Sigmoid colon (tissue), 7 donors: ENCODE measurements at places on chromosomes 7 and 10.

DNA sequence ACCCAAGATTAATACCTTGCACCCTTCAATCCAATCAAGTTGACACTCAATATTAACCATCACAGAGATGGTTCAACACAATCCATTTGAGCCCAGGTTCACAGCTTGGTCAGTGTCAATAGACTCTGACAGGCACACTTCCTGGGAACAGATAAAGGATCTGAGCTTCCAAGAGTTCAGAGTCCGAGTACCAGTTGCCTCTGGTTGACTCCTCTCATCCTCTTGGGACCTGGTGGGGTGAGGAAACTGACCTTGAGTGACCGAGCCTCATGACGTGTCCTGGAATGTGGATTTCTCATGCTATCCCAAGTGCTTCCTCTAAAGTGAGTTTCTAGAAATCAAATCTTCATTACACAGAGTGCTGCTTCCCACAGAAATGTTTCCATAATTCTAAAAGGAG, 162.0 kb downstream of the CYP26A1 start:
- no peak overlapping the region for H3K27ac ChIP-seq
- H3K36me3 ChIP-seq = no peaks in the 10 kb centered on the region
- no peaks in the 10 kb centered on the region for H3K4me1 ChIP-seq
- H3K4me3 ChIP-seq = no peak overlapping the region
- no peaks in the 10 kb centered on the region for H3K27me3 ChIP-seq
- DNase-seq = no peak

DNA sequence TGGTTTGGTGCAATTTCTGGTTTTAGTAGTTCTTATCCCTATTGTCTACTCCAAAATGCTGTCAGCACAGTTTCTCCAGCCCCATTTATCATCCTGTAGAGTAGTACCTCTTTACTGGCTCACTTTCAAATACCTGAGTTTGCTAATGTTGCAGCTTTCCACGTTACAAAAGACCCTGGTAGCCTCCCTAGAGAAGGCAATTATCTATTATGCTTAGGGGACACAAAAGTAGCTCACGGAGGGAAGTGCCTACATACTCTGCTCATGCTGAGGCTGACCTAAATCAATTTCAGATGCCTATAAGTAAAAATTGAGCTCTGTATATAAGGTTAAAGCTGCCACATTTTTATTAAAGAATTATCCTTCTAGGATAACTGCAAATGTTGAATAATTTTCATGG, 603.6 kb downstream of the CNTNAP2 start:
- H3K4me1 ChIP-seq = no peaks in the 10 kb centered on the region
- DNase-seq = no peak
- no peak overlapping the region for H3K27ac ChIP-seq
- no peaks in the 10 kb centered on the region for H3K36me3 ChIP-seq
- no peak overlapping the region for H3K4me3 ChIP-seq

GRCh38 chr10:42594246-42594650, 44.1 kb downstream of the ZNF33B start:
- DNase-seq = no peak
- H3K27me3 ChIP-seq = no peaks in the 10 kb centered on the region
- no peaks in the 10 kb centered on the region for H3K4me1 ChIP-seq
- H3K36me3 ChIP-seq = peaks cover 59% of the 10 kb centered on the region
- no peak overlapping the region for H3K27ac ChIP-seq

DNA sequence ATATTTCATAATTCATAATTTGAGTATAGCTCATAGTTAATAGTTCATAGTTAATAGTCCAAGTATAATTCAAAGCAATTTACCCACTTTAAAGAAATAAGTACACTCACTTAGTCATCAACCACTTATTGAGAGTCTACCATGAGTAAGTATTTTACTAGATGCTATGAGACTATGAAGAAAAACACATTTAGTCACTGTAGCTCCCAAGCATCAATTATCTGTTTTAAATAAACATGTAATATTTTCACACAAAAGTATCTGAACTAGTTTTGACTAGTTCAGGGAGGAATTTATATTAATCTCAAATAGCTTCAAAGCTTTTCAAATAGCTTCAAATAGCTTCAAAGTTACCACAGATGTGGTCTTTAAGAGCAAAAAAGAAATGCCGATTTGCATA, 119.2 kb downstream of the ANK3 start:
- H3K4me3 ChIP-seq = no peak overlapping the region
- no peaks in the 10 kb centered on the region for H3K27me3 ChIP-seq
- H3K4me1 ChIP-seq = no peaks in the 10 kb centered on the region
- no peak overlapping the region for H3K27ac ChIP-seq

DNA sequence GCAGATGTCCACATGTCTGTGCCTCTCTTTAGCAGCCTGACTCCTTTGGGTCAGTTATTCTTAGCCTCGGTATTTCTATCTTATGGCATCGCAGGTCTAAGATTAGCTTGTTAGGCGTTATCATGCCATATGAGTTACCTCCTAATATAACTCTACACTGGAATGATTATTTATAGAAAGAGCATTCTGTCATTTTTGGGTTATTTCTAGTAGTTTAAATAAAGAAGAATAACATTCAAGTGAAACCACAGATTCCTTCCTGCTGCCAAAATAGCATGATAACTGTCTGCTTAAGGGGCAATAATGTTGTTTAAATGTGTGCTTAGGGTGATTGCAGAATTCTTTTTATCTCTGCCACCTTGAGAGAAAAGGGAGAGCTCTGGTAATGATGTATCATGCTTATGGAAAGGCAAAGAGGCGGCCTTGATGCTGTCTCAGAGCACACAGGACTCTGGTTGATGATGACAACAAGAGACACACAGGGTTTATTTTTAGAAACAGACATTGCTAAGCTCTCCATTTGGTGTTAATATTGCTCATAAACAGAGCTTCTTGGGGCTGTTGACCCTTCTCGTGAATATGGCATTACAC, 10.4 kb downstream of the HDAC9 start:
- no peak for DNase-seq
- H3K27me3 ChIP-seq = no peaks in the 10 kb centered on the region
- H3K36me3 ChIP-seq = no peaks in the 10 kb centered on the region
- H3K4me3 ChIP-seq = no peak overlapping the region

DNA sequence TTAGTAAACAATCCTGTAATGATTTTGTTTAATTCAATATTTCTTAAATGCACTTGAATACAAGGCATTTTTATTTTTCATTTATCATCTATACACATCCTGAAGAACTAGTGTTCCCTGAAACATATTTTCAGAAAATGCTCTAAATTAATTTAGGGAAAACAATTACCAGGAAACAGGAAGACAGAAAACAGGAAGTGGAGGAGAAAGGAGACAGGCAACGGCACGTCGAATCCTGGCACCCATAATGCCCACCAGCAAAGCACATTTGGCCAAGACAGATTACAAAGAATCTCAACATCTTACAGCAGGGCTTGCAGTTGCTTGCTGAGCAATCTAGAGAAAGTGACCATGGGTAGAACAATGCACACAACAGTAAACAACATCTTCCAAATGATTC, 571.1 kb downstream of the GRID1 start:
- no peaks in the 10 kb centered on the region for H3K36me3 ChIP-seq
- no peak overlapping the region for H3K4me3 ChIP-seq
- no peaks in the 10 kb centered on the region for H3K27me3 ChIP-seq
- H3K27ac ChIP-seq = no peak overlapping the region
- H3K4me1 ChIP-seq = no peaks in the 10 kb centered on the region
- DNase-seq = no peak

- H3K27ac ChIP-seq = no peak overlapping the region
- H3K36me3 ChIP-seq = no peaks in the 10 kb centered on the region
- H3K27me3 ChIP-seq = no peaks in the 10 kb centered on the region
Measured at GRCh38 chr10:107391901-107392300, 227.4 kb upstream of the SORCS1 start.

GRCh38 chr7:112204499-112205342, 1.5 kb downstream of the DOCK4 start:
- H3K27me3 ChIP-seq = no peaks in the 10 kb centered on the region
- H3K4me3 ChIP-seq = peak overlapping the region; percentile 82
- no peaks in the 10 kb centered on the region for H3K36me3 ChIP-seq
- DNase-seq = no peak
- peak overlapping the region; percentile 90 for H3K27ac ChIP-seq

- no peak for DNase-seq
- H3K4me3 ChIP-seq = no peak overlapping the region
Measured at GRCh38 chr7:26438078-26438477, 146.4 kb downstream of the SNX10 start.

DNA sequence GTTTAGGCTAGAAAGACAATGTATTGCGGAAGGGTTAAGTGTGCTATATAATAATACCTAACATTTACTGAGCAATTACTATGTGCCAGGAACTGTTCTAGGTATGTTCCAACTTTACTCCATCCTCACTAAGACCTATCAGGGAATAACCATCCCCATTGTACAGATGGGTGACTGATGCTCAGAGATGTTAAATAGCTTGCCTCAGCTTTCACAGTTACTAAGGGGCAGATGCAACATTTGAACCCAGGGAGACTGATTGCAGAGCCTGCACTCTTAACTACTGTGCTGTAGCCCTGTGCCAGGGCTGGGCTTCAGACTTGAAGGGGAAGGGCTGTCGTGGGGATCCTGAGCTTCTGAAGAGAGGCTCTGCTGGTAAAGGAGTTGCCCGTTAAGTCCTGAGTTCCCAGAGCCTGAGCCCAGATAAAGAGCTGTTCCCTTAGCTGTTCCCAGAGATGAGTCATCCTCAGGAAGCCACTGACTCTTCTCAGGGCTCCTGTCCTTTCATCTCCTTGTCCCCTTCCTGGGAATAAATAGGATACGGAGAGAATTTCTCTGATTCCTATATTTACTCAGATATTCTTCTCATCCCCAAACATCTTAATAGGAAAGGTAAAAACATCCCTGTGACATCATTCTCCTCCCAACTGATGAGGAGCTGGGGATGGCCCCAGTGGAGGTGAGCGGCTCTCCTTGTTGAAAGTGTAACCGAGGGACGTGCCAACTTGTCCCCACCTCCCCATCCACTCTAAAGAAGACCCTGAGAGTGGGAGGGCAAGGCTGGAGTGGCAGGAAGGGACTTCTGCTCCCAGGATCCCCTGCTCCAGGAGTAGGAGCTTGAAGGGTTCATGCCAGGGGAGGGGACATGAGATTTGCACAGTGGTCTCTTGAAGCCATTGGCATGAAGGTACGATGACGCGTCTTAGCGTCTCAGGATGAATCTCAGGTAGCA, 28.0 kb upstream of the HABP2 start:
- DNase-seq = no peak
- no peak overlapping the region for H3K27ac ChIP-seq
- H3K4me3 ChIP-seq = no peak overlapping the region
- H3K27me3 ChIP-seq = no peaks in the 10 kb centered on the region
- peaks cover 6% of the 10 kb centered on the region for H3K4me1 ChIP-seq
- no peaks in the 10 kb centered on the region for H3K36me3 ChIP-seq

DNA sequence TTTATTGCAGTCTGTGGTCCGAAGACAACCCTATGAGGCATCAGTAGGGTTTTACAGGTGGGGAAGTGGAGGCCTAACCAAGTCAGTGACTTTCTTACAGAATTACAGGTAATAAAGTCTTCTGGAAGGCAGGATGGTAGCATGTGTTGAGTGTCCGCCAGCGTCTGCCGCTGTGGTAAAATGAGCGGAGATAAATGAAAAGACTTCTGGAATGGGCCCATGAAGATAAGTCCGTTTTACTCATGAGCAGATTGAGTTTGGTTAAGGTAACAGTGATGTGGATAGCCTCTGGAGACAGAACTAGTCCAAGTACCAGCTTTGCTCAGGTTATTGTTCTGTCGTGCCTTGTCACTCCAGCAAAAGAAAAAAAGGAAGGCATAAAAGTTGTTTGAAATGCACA, 966 bp downstream of the FBH1 start:
- no peak for DNase-seq
- H3K27ac ChIP-seq = peak overlapping the region; percentile 81
- no peaks in the 10 kb centered on the region for H3K4me1 ChIP-seq
- H3K4me3 ChIP-seq = peak overlapping the region; percentile 82
- H3K36me3 ChIP-seq = peaks cover 37% of the 10 kb centered on the region
- no peaks in the 10 kb centered on the region for H3K27me3 ChIP-seq

DNA sequence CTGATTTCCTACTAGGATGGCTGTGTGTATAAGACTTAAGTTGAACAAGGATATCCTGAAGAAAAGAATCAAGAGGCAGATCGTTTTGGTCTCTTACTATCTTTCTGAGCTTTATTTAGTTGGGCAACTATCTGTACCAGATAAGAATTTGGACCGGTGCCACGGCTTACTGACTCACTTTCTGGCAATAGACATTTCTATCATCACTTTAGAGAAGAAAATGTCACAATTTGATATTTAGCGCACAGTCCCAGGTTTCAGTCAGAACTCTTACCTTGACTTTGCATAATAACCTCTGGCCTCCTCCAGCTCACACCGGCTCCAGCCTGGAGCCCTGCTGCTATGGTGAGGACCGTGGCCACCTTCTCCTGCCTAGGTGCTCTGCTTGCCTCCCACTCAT, 218.2 kb upstream of the MDFIC start:
- H3K27me3 ChIP-seq = no peaks in the 10 kb centered on the region
- H3K36me3 ChIP-seq = no peaks in the 10 kb centered on the region
- no peak for DNase-seq
- no peak overlapping the region for H3K4me3 ChIP-seq

- H3K4me1 ChIP-seq = peaks cover 24% of the 10 kb centered on the region
- H3K4me3 ChIP-seq = no peak overlapping the region
- H3K27ac ChIP-seq = no peak overlapping the region
- DNase-seq = no peak
Measured at GRCh38 chr7:140678816-140679130, 6.0 kb downstream of the ADCK2 start.

DNA sequence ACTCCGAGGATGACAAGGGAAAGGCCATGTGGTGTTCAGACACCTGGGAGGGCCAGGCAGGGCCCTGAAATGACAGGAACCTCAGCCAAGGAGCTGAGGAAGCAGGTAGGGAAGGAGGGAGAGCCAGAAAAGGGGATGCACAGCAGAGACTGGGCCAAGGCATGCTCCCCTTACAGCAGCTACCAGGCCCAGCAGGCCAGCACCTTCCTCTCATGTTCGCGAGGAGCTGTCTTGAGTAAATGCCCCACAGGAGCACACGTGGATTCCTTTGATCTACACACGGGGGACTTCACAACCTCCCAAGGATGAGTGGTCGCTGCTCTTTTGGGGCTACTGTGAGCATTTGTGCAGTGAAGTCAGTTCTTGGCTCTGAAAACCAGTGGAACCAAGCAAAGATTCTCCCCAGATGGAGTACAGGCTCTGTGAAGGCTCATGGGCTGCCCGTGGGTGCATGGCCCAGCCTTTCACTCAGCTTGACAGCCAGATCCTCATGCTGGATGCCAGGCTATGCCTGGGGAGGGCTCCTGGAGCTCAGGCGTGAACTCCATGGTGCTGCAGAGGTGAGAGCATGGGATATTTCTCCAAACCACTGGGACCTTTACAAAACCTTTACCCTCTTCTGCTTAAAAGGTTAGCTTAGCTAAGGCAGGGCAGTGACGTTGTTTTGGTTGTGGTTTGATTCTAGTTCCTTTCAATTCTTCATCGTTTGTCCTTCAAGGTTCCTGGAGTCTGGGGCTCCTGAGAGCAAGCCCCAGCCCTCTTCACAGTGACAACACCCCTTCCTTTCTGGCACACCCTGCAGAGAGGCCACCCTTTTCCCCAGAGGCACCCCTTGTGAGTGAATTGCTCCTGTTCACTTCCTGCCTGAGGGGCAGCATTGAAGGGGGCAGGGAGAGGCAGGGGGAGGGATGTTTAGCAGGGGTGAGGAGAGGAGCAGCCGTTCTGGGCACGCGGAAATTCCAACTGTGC, 74.2 kb upstream of the ZPBP start:
- no peaks in the 10 kb centered on the region for H3K27me3 ChIP-seq
- no peaks in the 10 kb centered on the region for H3K4me1 ChIP-seq
- no peak overlapping the region for H3K4me3 ChIP-seq

GRCh38 chr7:73353243-73353642, 25.3 kb downstream of the FKBP6 start:
- no peak overlapping the region for H3K4me3 ChIP-seq
- H3K36me3 ChIP-seq = no peaks in the 10 kb centered on the region
- H3K27me3 ChIP-seq = no peaks in the 10 kb centered on the region
- H3K4me1 ChIP-seq = no peaks in the 10 kb centered on the region
